Activated CD4-positive, alpha-beta T cell treated with anti-CD3 and anti-CD28 coated beads, Interleukin-10, Interleukin-2, amounts not matched to agents 100 ng/mL and 50 ng/mL, durations not matched to agents 16 hours and 8 hours (primary cell): ENCODE measurements at places on chromosomes 5 and 9.
A peak's percentile ranks its signal among the peaks of the same experiment; 100 is the strongest.

DNA sequence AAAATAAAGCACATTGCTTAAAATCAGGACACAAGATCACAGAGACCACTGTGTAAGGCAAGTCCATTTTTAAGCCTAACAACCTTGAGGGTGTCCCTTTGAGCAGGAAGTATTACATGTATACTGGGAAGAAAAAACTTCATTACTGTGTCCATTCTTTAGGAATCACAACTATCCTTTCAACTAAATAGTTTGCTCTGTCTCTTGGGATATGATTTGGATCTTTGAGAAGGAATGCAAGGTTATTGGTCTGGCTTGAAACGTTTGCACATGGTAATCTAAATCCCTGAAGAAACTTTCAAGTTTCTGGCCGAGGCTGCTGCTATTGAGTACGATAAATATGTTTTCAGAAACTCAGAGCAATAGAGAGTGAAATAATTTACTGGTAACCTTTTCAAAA is 923.0 kb upstream of the SEMA6A start:
- no peak for DNase-seq

- DNase-seq: no peak
Measured at GRCh38 chr9:130908146-130908877, 11.7 kb upstream of the QRFP start.

- peak; percentile 57 for DNase-seq
Measured at GRCh38 chr5:132746954-132747615, at the start of gene CCNI2. Gene CCNI2, plus strand, starts transcription at chr5:132747426. Its CDS starts 70 bp downstream, at chr5:132747496.

DNA sequence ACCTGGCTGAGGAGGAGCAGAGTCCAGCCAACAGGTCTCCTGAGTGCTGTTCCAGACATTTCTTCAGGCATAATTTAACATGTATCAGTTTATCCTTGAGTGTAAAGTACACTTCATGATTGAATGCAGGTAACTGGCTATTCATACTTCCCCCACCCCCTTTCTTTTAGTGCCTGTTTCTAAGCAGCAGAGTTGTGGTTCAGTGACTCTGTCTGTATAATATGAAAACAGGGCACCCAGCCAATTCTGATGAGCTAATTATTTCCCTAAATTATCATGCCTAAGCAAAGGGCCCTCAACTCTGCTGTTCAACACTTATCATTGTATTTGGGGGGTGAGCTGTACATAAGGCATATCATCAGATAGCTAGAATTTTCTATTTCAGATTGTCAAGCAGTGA is 51.9 kb upstream of the ZSWIM6 start:
- DNase-seq: no peak

- DNase-seq: no peak
Measured at GRCh38 chr5:36450229-36451014, 148.7 kb upstream of the RANBP3L start.
